ENCODE measurements at places on chromosomes 13 and 19.

DNA sequence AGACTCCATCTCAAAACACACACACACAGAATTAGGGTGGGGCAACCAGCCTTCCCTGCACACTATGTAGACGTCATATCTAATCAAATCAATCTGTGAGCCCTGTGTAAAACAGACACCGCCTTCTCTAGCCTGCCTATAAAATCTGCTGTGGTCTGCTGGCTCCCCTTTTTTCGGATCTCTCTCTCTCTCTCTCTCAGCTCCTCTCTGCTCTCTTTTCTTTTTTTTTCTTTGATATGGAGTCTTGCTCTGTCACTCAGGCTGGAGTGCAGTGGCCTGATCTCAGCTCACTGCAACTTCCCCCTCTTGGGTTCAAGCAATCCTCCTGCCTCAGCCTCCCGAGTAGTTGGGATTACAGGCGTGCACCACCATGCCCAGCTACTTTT, 11.8 kb upstream of the CD70 start:
- no peak for DNase-seq

DNA sequence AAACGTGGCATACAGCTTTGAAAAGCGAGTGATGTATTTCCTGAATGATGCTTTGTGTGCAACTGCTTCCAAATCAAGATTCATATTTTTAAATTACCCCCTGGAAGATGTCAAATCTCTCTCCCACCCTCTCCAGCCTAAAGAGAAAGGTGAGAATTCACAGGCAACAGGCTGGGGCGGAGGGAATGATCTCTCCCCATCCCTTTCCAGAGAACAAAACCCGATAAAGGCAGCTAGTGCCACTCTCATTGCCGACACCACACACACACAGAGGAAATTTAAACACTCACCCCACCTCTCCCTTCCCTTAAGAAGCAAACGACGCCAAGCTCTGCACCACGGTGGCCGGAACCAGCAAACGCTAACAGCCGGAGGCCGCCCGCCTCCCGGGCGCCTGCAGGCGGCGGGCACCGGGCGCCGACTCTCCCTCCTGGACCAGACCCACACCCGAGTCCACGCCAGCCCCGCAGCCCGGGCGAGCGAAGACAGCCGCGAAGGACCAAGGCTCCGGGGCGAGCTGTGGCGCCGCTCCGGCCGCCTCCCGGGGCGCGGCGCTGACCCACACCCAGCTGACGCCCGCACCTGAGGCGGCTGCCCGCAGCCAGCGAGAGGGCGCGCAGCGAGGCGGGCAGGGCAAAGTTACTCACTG, 477 bp downstream of the LNX2 start:
- no peak for DNase-seq

DNA sequence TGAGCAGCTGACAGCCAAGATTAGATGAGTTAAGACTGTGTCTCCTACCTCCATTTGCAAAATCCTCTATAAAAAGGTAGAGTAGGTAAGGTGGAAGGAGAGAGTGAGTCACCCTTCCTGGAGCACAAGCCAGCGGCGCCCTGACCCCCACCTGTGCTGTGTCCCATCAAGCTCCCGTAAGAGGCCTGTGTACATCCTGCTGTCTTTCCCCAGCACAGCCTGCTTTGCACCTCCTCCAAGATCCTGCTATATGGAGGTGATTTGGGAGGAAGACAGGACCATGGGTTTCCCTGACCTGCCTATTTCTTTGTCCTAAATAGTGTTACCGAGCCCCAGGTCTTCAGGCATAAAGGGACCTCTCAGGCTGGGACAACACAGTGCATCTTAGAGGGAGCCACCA, 62.3 kb upstream of the UQCRFS1 start:
- DNase-seq: no peak

GRCh38 chr19:40671404-40671803, 19.0 kb downstream of the NUMBL start:
- no peak for DNase-seq

- DNase-seq: no peak
Measured at GRCh38 chr19:32872391-32872790, 2.8 kb upstream of the SLC7A9 start.

- DNase-seq: no peak
Measured at GRCh38 chr13:59398127-59398526, 765.6 kb downstream of the DIAPH3 start.

DNA sequence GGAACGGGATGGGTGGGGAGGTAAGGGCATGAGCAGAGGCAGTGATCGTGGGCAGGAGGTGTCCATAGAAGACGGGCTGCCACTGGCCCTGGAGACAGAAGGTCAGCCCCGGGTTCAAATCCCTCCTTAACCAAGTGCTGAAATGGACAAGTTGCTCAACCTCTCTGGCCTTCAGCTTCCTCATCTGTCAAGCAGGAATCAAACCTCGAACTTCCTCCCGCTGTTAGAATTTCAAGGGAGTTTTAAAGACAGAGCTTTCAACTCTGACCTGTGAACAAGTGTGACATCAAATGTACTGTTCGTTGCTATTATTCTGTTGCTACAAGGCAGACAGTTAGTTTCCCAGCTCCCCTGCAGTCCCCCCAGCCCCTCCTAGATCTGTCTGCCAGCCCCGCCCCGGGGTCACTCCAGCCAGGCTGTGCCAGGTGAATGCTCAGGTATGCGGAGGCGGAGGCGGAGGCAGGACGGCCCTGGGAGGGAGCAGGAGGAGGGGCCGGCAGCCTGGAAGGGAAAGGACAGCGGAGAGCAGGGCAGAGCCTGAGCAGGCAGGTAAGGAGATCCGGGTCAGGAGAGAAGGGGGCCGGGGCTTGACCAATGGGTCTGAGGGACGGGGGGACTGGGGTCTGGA, at the start of gene EPS8L1:
TSS of gene EPS8L1 (plus strand) at position 499 of the 628 bp plus-strand sequence. CDS start 576 bp downstream, outside the sequence.
- DNase-seq: no peak

GRCh38 chr19:13585512-13585911, 79.2 kb upstream of the CACNA1A start:
- DNase-seq: no peak

GRCh38 chr19:13215572-13216380, 65.6 kb downstream of the IER2 start:
- no peak for DNase-seq

- no peak for DNase-seq
Measured at GRCh38 chr13:33092073-33092987, 76.1 kb downstream of the KL start.

DNA sequence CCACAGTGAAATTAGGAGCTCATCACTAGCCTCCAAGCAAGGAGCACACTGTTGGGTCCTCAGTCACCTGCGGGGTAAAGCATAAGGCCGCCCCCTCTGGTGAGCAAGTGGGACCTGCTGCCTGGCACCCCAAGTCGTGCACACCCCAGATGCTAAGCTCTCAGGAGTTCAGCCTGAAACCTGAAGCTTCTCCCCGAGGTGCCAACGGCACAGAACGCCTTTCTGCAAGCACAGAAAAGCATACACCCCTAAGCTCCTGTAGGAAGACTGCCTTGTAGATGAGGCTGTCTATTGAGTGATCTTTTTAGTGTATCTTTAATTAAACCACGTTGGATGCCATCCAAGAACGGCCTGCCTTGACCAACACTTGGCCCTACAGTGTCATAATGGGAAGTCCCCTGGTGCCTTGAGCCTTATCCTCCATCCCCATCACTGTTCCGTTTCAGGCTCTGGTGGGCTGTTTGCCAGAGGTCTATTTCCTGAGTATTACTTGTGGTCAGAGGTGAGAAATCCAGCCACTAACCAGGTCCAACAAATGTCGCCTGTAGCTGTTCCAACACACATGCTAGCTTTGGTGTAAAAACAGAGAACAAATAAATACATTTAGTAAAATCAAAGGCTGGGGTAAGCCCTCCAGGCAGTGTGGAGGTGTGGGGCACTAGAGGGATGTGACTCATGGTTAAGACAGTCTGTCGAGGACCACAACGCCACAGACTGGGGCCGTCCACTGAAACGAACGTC, 44.8 kb downstream of the C13orf42 start:
- DNase-seq: no peak

DNA sequence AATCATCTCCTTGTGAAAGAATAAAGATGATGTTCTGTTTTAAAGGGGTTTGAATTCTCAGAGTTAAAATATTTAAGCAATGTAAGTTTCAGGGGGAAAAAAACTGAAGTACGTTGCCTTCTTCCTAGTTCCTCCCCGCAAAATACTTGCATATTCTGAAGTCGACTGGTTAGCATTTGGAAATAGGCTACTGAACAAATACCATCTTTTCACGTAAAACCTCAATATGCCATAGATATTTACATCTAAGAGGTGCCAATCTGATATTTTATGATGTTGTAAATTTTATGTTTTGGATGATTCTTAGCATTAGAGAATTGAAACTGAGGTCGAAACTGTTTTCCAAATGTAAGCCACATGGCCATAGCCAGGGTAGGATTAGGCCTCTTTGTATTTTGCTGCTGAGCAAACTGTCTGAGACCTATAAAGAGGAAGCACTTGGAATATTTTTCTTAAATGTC, 138.3 kb downstream of the FLT1 start:
- DNase-seq: no peak

All from SHP77 treated with DMSO at 0.1 percent for 48 hours (cell line).